ENCODE measurements at places on chromosomes 6 and 20.

DNA sequence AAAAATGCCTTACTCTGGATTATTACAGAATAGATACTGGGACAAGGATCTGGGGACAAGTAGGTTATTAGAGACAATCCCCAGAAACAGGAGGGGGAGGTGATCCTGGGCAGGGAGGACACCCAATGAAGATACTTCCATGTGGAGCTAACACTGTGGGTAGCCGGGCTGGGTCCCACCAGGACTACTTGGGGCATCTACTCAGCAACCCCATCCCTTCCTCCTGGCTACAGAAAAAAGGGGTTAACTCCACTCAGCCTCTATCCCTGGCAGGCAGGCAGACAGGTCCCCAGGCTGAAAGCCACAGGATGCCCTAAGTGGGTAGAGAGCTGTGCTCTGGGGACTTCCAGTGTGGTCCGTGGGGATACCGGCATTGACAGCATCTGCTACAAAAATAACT lies 68.0 kb upstream of the NXT1 start:
- no peak for DNase-seq

DNA sequence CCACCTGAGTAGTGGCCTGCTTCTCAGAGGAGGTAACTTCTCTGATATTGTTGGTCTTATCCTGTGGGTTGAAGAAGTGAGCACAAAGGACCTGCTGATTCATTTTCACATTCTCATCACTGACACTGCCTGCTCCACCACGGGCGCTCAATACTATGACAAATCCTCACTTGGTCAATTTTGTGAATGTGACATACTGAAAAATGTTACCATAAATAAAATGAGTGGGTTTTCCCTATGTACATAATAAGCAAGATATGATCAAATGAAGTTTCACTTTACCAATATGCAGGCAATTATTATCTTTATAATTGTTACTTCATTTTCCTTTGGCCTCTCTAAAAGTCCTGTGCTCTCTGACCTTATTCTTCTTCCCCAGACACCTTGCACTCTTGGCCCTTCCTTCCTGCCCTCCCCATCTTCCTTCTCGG lies 71.5 kb upstream of the RIPOR2 start:
- DNase-seq: no peak

DNA sequence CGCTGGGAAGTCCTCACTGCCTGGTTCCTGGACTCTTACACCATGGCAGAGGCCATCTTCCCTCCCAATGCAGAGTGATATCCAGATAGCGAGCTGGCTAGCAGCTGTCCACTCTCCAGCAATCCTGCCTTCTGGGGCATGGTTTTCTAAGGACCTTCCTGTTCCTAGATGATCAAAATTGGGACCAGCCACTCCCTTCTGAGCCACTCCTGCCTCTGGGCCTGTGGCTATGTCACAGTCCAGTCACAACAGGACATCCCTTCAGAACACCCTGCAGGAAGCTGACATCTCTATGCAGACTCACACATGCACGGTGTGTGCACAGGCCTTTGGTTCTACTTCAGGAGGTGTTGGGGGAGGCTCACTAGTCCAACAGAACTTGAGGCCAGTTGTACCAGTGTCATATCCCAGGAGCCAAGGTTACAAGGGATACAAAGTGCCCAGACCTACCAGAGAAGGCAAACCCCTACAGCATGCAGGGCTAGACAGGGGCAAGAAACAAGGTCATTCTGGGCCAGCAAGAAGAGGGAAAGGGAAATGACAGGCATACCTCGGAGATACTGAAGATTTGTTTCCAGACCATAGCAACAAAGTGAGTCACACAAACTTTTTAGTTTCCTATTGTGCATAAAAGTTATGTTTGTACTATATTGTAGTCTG lies 2.7 kb upstream of the MCCD1 start:
- peak; percentile 27 for DNase-seq

DNA sequence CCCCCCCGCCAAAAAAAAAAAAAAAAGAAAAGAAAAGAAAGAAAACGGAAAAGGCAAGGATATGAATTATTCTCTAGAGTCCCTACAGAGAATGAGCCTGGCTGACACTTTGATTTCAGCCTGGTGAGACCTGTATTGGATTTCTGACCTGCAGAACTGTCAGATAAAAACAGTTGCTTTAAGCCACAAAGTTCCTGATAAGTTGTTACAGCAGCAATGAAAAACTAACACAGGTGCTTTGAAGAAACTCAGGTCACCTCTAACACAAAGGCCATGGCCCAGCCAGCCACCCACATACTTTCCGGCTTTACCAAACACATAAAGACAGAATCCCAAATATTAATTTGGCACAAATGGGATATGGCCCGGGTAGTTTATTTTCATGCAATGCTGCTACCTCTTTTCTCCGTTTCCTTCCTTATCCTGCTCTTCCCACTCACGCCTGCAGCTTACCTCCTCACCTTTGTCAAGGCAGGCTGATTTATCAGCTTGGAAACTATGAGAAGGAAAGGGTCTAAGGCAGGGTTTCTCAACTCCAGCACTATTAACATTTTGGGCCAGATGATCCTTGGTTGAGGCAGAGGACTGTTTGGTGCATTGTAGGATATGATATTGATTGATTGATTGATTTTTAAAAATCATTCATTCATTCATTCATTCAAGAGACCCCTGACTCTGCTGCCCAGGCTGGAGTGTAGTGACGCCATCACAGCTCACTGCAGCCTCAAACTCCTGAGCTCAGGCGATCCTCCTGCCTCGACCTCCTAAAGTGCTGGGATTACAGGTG lies 88.1 kb downstream of the ATXN1 start:
- no peak for DNase-seq

- no peak for DNase-seq
Observed at GRCh38 chr6:95785785-95786184, 208.4 kb downstream of the MANEA start.

DNA sequence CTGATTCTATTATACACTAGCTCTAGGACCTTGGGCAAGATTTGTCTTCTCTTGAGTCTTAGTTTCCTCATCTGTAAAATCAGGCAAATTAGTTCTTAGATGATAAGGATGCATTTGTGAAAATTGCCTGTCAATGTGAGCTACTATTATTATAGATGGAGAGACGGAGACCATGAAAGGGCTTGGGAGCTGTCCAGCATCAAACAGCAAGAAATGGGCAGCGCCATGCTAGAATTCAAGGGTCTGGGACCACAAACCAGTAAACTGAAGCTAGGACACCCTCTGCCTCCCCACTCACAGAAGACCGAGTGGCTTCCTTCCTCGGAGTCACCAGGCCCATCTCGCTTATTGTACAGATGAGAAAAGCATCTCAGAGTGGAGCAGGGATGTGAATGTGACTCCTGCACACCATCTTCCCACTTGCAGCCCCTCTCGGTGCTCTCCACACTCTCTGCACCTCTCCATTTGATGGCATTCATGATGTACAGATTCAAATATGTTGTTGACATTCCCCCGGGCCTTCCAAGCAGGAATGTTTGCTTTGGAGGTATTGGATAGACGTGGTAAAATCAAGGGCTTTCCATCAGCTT lies 24.1 kb upstream of the BPIFA3 start:
- no peak for DNase-seq

DNA sequence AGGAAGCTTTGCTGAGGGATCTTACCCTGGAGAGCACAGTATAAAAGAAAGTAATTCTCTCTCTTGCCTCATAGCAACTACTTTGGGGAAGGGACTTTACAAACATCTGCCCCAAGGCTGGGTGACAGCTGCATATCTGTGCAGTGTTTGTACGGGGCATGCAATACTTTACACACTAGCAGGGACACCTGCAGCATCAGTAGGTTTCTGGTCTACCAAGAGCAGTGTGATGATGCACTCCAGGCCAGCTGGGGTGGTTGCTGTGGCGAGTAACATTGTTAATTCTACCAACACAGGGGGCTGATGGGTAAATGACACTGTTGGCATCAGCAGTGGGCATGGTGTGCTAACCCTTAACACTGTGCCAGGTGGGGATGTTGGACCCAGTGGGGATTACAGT lies 48.0 kb downstream of the ADTRP start:
- no peak for DNase-seq

DNA sequence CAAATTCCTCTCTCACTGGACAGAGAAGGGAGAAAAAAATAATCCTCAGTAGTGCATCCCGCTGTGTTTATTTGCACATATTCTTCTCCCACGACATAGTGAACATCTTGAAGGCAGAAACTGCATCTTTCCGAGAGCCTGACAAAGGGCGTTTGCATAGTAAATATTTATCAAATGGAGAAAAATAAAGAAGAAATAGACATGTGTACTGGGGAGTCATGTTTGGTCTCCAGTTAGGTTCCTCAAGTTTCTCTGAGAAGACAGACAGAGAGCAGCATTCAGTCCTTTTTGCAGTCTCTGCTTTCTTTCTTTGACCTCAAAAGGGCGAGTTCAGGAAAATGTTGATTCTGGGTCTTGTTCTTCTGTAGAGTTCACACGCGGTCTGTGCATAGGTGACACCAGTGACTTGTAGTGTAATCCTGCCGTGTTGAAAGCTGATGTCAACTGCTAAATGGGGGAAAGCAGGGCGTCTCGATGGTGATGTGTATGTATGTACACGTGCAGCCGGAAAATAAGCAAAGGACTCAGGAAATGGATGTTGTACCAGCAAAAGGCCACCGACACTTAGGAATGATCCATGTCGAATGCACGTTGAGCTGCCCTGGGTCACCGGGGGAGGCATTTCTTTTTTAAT lies 285.6 kb downstream of the ZNF217 start:
- DNase-seq: no peak

DNA sequence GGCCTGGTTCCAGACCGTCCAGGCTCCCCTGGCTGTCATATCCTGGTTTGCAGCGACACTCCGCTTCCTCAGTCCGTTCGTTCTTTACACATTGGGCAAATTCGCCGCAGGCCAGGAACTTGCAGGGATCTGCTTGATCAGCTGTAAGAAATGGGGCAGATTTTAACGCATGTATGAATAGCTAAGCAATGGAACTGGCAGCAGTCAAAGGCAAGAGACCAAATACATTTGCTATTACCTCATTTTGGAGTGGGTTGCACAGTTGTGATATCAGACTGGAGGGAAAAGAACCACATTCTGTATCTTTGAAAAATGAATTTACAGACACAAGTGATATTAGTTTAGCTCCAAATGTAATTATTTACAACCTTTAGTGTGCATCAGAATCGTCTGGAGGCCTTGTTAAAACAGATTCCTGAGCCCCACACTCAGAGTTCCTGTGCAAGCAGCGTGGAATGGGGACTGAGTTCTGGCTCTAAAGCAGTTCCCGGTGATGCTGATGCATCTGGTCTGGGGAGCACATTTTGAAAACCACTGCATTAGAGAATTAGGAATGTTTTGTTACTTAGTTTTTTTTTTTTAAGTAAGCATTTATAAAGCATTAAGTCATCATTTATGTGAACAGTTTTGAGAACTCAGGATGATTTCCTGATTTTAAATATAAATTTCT lies 141.3 kb downstream of the IMPG1 start:
- DNase-seq: peak; percentile 52

DNA sequence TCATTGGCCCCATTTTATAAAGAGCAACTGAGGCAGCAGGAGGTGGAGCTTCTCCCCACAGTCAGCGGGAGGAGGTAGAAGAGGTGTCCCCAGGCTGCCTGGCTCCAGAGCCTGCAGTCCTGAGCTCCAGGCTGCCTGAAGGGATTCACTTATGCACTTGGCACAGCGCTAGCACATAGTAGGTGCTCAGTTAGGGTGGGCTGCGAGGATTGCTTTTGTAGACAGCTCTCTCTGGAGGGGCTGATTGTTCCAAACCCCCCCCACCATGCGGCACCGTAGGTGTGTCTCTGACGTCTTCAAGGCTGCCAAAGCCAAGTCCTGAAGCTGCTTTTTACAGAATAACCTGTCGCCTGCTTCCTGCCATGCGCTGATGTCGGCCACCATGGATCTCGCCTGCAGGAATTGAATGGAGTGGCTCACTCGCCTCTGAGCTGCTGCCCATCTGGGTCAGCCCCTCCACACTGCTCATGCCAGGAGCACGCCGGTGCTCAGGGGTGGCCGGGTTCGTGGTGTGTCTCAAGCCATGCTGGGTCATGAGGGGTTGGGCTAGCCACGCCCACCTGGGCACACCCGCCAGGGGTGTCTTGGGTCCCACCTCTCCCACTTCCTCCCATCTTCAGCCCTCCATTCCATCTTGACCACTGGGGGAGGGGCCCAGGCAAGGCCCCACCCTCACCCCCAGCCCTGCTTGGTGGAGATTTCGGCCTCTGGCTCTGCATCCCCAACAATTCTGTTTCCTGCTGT lies 59.8 kb downstream of the BCAS4 start:
- no peak for DNase-seq

DNA sequence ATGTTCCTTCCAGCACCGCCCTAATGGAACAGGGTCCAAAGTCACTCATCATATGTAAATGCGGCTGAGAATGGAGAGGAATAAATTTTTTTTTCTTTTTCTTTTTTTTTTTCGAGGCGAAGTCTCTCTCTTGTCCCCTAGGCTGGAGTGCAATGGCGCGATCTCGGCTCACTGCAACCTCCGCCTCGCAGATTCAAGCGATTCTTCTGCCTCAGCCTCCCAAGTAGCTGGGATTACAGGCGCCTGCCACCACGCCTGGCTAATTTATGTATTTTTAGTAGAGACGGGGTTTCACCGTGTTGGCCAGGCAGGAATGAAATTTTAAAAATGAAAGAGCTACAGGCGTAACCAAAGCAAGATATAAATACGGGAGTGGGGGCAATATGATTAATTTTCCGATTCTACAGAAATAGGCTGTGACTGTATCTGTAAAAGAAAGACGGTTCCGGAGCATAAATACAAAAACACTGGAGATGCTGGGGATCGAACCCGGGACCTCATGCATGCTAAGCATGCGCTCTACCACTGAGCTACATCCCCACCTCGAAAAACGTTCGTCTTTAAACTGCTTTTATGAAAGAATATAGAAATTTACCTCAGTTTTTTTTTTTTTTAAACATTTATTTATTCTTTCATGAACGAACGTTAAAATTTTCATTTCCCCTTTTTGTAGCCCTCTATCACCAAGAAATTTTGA lies 132.2 kb downstream of the GPX5 start:
- peak; percentile 59 for DNase-seq

GRCh38 chr20:14717134-14717999 lies 380.0 kb upstream of the FLRT3 start:
- no peak for DNase-seq

DNA sequence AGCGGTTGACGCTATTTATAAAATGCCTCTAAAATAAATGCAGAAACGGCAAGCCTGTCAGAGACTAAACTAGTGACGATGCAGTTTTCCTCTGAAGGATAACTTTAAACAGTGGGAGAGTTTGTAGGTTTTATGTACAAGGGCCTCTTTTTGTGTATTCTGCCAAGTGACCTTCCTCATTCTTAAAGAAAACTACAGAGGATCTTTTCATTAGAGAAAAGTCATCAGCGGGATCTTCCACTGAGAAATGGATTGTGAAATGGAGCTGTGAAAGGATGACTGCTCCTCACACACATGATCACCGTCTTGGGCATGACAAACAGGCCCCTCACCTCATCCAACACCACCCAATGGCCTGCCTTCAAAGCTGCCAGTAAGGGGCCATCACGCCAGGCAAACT lies 89.0 kb upstream of the LYRM2 start:
- no peak for DNase-seq

Data from fibroblast of upper back skin (primary cell).